ENCODE measurements at places on chromosomes 2 and 18.

DNA sequence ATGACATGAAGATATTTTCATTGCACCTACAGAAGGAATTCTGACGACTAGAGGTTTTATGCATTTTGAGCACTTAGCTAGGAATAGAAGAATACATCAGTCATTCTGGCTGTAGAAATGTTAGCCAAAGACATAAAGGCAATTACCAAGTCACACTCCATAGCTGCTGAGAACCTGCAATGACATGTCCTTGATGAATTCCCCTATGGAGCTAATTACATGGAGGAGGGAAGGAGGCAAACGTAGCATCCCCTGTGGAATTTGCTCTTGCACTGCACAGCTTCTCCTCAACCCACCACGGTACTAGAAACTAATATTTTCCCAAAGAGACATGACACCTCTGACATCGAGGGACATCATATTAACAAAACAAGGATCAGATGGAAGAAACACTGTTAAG is 174.0 kb upstream of the SESTD1 start:
- H3K4me3 ChIP-seq = no peak overlapping the region
- H3K27me3 ChIP-seq = no peaks in the 10 kb centered on the region
- H3K27ac ChIP-seq = no peak overlapping the region
- no peak for DNase-seq
- peaks cover 35% of the 10 kb centered on the region for H3K4me1 ChIP-seq
- no peaks in the 10 kb centered on the region for H3K36me3 ChIP-seq

DNA sequence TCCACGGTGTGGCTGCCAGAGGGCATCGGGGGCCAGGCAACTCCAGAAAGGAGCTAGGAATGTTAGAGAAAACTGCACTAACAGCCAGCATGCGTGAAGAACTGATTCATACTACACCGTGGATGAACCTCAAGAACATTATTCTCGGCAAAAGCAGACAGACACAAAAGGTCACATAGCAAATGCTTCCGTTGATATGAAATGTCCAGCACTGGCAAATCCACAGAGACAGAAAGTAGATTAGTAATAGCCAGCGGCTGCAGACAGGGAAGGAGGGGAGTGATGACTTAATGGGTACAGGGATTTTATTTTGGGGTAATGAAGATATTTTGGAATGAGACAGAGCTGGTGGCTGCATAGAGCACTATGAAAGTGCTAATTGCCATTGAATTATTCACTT is 37.4 kb downstream of the SCTR start:
- H3K27ac ChIP-seq = no peak overlapping the region
- DNase-seq = no peak
- H3K4me1 ChIP-seq = peaks cover 4% of the 10 kb centered on the region
- no peaks in the 10 kb centered on the region for H3K36me3 ChIP-seq
- H3K4me3 ChIP-seq = no peak overlapping the region

- DNase-seq = no peak
- no peak overlapping the region for H3K27ac ChIP-seq
- peaks cover 8% of the 10 kb centered on the region for H3K4me1 ChIP-seq
Measured at GRCh38 chr2:100105678-100106054, 36.7 kb downstream of the AFF3 start.

DNA sequence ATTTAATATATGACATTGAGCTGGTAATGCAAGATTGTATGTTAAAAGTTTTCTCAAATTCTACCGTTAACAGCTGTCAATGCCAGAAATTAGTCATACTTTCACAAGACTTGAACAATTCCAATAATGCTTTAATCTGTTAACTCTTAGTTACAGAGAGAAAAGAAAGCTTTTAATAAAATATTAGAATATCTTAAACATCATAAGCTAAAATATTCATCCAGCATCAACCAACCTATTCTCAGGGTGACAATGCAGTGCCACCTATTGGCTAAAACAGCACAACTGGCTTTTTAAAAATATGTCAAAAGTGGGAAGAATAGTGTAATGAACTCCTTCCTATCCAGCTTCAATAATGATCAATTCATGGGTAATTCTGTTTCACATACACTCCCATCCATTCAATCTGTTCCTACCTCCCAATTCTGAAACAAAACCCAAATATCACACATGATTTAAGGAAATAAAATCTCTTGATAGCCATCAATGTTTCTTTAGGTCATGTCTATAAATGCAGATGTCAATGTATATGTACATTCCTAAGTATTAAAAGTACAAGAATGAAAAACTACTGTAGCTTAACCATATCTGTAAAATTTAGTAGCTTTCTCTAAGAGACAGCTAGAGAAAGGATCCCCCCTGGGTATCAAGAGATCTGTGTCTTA is 79.8 kb upstream of the CCDC141 start:
- peak; percentile 18 for DNase-seq
- H3K27ac ChIP-seq = no peak overlapping the region
- H3K4me1 ChIP-seq = no peaks in the 10 kb centered on the region
- H3K27me3 ChIP-seq = no peaks in the 10 kb centered on the region
- H3K4me3 ChIP-seq = no peak overlapping the region

- no peaks in the 10 kb centered on the region for H3K27me3 ChIP-seq
- H3K27ac ChIP-seq = no peak overlapping the region
- no peaks in the 10 kb centered on the region for H3K36me3 ChIP-seq
Measured at GRCh38 chr2:15875969-15876705, 64.2 kb upstream of the MYCN start.

- H3K4me1 ChIP-seq = peaks cover 44% of the 10 kb centered on the region
- no peaks in the 10 kb centered on the region for H3K36me3 ChIP-seq
- H3K27ac ChIP-seq = no peak within 1 kb of the TSS
- H3K4me3 ChIP-seq = peak within 1 kb of the TSS; percentile 90
Measured at GRCh38 chr2:100819370-100820272, at the start of gene NPAS2. Gene NPAS2, plus strand, starts transcription at chr2:100820139. Its CDS starts 84,616 bp downstream, at chr2:100904755.

DNA sequence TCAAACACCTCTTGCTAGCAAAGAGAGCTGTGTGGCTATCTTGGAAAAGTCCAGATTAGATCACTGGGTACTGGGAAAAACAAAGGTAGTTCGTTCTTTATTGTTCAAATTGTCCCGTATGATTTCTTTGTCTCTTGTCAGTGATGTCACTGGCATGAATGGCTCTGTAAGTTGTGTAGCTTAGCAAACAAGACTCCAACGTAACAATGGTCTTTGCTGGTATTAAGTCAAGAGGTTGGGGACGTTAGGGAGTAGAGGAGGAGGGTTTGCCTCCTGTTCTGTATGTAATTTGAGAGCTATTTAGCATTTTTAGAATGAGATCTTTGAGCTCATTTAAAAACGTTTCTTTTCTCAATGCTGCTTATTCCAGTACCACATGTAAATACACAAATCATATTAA is 216.5 kb upstream of the SP5 start:
- H3K27me3 ChIP-seq = no peaks in the 10 kb centered on the region
- no peak overlapping the region for H3K4me3 ChIP-seq
- H3K27ac ChIP-seq = no peak overlapping the region
- H3K36me3 ChIP-seq = no peaks in the 10 kb centered on the region

GRCh38 chr2:239824046-239824694 is 201.0 kb downstream of the NDUFA10 start:
- H3K4me3 ChIP-seq = no peak overlapping the region
- peaks cover 15% of the 10 kb centered on the region for H3K27me3 ChIP-seq
- no peaks in the 10 kb centered on the region for H3K4me1 ChIP-seq

DNA sequence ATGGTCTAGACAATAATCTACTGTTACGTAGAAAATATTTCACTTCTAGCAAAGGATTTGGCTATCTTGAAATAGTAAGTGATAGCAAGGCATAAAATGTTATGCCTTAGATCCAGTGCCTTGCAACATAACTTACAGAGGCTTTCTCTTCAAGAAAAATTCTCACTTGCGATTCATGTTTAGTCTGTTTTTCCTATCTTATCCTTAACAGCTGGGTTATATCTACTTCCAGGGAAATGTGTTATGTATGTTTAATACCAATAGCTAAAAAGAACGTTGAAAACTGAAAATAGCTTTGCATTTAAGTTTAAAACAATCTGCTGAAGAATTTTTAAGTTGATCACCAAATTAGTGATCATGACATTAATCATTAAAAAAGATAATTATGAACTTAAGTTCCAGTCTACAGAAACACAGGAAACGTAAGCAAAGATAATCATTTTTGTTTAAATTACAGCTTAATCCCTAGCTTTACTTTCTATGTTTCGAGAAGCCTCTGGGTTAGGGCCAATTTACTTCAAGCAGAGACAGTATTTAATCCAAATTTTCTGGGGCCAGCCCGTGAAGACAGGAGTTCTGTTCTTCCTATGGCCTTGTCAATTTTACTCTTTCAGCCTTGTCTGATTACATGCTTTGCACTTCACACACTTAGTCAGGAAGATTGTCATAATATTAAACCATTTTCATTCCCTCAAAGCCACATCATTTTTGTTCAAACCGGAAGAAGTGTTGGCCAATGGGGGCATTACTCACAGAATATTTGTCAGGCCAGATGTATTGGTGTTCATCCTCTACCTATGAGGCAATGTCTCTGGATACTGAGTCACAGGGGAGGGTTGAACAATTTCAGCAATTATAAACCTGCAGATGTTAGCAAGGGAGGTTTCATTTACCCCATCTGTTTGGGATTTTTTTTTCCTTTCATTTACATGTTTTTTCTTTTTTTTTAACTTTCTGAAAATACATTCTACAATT is 1132.9 kb upstream of the ZEB2 start:
- peaks cover 31% of the 10 kb centered on the region for H3K4me1 ChIP-seq
- no peaks in the 10 kb centered on the region for H3K27me3 ChIP-seq
- H3K27ac ChIP-seq = no peak overlapping the region
- no peaks in the 10 kb centered on the region for H3K36me3 ChIP-seq
- peak; percentile 42 for DNase-seq

GRCh38 chr2:238427435-238428162 is 872 bp downstream of the ASB1 start:
- no peak for DNase-seq
- peaks cover 78% of the 10 kb centered on the region for H3K4me1 ChIP-seq
- H3K27me3 ChIP-seq = peaks cover 6% of the 10 kb centered on the region

DNA sequence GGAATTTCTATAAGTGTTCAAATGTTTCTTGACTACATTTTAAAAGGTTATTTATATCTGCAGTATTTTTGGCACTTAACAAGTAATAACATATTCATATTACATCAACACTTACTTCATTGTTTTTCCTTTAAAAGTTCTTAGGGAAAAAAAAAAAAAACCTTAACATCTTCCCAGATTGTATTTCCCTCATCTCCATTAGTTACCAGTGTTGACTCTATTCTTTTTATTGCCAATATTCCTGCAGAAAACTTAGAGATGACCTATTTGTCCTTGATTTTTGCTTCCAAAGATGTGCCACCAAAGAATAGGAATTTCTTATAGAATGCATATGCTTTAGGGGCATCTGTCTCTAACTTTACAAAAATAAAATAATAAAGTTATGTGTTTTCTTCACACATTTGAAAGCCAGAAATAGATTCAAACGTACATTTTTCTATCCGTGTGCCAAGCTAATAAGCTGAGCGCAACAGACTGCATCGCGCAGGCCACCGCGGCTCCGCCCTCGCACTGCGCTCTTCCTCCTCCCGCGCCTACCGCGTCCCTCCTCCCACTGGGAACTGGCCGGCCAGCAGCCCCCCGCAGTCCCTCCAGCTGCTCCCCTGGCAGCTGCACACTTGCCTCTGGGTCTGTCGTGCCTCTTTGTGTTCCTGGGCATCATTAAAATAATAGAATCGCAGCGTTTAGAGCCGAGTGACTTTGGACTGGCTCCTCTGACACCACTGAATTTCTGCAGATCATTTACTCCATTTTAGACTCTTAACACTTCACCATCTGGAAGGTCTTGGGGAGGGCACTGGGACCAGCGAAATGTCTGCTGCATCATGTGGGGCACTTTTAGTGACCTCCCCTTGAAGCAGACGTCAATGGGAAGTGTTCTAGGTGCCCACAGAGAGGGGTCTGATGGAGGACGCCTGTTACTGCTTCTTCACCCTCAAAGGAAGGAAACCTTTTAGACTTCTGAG is 21.2 kb upstream of the NAB1 start:
- H3K27me3 ChIP-seq = no peaks in the 10 kb centered on the region
- no peak for DNase-seq
- peak overlapping the region; percentile 44 for H3K27ac ChIP-seq
- H3K36me3 ChIP-seq = peaks cover 5% of the 10 kb centered on the region
- H3K4me1 ChIP-seq = peaks cover 25% of the 10 kb centered on the region

DNA sequence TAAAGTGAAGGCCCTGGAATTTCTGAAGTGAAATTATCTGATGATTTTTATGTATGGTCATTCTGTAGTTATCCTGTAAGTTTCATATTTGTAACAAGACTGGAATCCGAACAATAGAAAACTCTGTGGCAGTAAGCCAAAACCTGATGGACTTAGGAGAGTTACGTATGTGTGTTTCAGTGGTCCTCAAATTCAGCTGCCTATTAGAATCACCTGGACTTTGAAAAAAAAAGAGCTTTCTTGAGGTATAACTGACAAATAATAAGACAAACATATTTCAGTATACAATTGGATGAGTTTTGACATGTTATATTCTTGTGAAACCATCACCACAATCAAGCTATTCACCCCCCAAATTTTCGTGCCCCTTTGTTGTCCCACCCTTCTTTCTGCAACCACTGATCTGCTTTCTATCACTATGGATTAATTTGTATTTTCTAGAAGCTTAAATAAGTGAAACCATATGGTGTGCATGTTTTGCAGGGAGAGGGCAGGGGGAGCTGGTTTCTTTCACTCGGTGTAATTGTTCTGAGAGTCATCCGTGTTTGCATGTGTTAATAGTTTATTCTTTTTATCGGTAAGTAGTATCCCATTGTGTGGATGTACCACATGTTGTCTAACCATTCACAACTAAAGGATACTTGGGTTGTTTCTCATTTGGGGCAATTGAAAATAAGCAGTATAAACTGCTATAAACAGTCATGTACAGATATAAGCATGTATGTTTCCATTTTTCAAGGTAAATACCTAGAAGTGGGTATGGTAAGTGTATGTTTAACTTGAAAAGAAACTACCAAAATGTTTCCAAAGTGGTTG is 50.2 kb upstream of the EML4 start:
- H3K4me1 ChIP-seq = peaks cover 52% of the 10 kb centered on the region
- H3K4me3 ChIP-seq = peak overlapping the region; percentile 57
- H3K36me3 ChIP-seq = peaks cover 10% of the 10 kb centered on the region
- no peak for DNase-seq
- peak overlapping the region; percentile 80 for H3K27ac ChIP-seq

- H3K36me3 ChIP-seq = no peaks in the 10 kb centered on the region
- no peaks in the 10 kb centered on the region for H3K27me3 ChIP-seq
- no peaks in the 10 kb centered on the region for H3K4me1 ChIP-seq
- H3K4me3 ChIP-seq = no peak overlapping the region
Measured at GRCh38 chr2:155431004-155431507, 732.6 kb downstream of the KCNJ3 start.

DNA sequence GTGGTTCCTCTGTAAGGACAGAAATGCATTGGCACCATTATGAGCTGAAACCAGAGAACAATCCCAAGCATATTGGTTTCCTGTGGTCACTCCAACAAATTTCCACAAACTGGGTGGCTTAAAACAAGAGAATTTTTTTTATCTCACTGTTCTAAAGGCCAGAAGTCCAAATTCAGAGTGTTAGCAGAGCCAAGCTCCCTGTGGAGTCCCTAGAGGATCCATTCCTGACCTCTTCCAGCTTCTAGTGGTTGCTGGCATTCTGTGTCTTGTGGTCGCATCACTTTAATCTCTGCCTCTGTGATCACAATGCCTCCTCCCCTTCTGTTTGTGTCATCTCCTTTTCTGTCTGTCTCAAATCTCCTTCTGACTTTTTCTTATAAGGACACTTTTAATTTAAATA is 380.3 kb downstream of the NYAP2 start:
- H3K36me3 ChIP-seq = no peaks in the 10 kb centered on the region
- peaks cover 5% of the 10 kb centered on the region for H3K27me3 ChIP-seq
- H3K4me1 ChIP-seq = no peaks in the 10 kb centered on the region
- no peak overlapping the region for H3K4me3 ChIP-seq
- no peak for DNase-seq

All from HFFc6 (cell line).